ENCODE measurements at places on chromosomes 1 and 21.

DNA sequence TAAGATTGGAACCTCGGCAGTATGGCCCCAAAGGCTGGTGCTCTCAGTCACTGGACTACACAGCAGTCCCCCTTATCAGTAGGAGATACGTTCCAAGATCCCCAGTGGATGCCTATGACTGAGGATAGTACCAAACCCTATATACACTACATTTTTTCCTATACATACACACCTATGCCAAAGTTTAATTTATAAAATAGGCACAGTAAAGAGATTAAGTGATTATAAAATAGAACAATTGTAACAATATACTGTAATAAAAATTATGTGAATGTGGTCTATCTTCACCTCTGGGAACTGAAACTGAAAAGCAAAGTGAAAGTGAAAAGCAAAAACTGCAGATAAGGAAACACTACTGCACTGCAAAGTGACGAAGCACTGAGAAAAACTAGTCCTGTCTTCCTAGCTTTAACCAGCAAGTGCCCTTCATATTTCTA is 96.8 kb downstream of the INTS7 start:
- DNase-seq: no peak

GRCh38 chr1:71054281-71054731 is 6.7 kb upstream of the PTGER3 start:
- DNase-seq: no peak

DNA sequence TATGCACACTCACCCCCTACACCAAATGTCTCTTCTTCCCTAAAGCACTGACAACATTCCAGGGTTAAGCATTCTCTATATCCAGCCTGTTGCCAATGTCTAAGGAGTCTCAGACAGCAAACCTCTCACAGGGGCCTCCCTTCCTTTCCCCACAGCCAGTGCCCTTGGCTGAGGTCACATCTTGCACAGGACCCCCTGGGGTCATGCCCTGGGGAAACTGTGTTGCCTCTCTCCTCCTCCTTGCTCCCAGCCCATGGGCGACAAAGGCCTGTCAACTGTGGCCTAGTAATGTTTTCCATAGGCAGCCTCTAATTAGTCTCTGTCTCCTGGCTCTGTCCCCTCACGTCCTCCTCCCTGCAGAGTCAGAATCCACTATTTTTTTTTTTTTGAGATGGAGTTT is 54.6 kb downstream of the NENF start:
- DNase-seq: no peak

DNA sequence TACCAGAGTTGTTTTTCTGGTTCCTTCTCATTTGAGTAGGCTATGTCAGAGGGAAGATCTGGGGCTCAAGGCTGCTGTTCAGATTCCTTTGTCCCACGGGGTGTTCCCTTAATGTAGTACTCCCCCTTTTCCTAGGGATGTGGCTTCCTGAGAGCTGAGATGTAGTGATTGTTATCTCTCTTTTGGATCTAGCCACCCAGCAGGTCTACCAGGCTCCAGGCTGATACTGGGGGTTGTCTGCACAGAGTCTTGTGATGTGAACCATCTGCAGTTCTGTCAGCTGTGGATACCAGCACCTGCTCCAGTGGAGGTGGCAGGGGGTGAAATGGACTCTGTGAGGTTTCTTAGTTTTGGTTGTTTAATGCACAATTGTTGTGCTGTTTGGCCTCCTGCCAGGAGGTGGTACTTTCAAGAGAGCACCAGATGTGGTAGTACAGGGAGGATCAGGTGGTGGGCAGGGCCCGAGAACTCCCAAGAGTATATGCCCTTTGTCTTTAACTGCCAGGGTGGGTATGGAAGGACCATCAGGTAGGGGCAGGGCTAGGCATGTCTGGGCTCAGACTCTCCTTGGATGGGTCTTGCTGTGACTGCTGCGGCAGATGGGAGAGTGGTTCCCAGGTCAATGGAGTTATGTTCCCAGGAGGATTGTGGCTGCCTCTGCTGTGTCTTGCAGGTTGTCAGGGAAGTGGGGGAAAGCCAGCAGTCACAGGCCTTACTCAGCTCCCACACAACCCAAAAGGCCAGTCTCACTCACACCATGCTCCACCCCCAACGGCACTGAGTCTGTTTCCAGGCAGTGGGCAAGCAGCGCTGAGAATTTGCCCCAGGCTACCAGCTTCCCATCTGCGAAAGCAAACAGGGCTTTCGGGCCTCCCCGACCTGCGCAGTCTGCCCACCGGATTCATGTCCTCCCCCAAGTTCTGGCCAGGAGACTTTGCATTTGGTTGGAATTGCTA is 64.2 kb downstream of the SERINC2 start:
- no peak for DNase-seq

All from left kidney (tissue), 8 donors.